NK-92 treated with Interleukin-12 subunit alpha and Interleukin-12 subunit beta, amount 100 ng/mL, for 24 hours (cell line): ENCODE measurements at places on chromosomes 13 and 19.

DNA sequence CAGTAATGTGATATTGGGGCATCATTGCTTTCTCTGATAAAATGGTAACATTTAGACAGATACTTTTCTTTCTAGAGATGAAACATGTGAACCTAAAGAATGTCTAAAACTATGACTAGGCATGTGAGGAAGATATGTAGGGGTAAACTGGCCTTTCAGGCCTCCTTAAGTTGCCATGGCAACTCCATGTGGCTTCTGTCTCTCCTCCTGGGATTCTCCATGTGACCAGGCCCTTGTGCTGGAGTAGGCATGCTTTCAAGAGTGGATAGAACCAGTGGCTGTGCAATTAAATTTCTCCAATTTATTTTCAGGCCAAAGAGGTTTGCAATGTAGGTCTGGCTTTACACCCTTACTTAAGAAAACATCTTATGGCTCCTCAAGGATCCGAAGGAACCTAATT is 130.8 kb downstream of the OLFM4 start:
- no peak for DNase-seq

DNA sequence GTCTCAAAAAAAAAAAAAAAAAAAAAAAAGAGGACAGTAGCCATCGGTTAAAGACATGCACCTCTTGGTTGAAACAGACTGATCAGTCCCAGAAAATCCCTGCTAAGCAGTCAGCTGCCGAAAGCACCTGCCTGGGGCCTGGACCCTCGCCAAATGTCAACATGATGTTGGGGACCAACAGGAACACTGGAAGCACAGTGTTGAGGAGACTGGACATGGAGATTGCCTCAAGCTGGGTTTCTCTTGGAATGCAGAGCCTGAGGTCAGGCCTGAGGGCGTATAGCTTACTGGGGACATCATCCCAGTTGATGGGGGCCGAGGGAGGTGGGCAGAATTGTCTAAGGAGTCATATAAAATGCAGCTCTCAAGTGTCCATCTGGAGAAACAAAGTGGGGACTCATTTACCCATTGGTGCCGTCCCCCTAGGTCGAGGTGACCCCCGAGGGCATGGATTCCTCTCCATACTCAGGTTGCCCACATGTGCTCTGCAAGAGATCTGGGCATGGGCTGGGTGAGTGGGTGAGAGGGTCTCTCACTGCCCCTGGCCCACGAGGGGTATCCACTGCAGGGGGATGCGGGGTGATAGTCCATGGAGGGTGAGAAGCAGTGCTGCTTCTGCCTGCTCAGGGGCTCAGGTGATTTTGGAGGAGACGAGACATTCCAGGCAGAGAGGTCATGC is 164.5 kb downstream of the URI1 start:
- DNase-seq, result no peak

DNA sequence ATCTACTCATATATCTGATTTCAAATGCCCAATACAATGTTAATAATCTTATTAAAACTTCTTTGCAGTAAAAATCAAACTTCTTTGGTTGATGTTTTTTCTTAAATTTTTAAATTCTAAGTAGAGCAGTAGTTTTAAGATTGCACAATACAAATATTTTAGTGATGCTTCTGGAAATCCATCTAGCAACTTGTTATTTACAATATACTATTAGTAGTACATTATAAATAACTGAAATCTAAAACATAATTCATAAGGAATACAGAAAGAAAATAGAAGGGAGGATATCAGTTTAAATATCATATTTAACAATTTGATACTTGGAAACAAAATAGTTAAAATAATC is 569.7 kb downstream of the PCDH9 start:
- no peak for DNase-seq

- DNase-seq, result no peak
These were observed 729.4 kb downstream of the EFNB2 start for GRCh38 chr13:105805892-105806627.

DNA sequence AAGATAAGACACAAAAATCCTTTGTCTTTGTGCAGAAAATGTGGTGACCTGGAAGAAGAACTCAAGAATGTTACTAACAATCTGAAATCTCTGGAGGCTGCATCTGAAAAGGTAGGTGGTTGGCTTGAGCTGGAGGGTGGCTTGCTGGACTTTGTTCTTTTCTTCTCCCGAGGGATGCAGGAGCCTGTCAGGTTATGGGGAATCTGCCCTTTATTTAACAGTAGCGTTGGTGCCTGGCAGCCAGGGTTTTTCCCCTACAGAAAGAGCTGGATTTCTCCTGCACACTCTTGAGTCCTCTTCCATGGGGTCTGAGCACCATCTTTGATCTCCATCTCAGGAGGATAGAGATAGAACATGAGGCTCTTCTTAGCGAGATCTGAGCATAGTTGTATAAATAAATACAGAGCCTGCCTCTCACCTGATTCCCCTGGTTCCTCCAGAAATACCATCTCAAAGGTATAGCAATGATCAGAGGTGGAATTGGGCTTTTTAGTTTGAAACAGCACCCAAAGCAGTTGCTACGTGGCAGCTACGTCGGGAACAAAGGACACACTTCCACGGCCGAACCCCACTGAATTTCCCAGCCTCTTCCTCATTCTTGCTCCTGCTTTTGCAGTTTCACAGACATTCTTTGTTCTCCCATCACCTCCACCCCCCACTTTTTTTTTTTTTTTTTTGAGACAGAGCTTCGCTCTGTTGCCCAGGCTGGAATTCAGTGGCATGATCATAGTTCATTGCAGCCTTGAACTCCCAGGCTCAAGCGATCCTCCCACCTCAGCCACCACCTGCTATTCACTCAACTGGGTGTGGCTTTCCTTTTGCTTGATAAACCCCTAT is 12.9 kb downstream of the TPM4 start:
- no peak for DNase-seq

DNA sequence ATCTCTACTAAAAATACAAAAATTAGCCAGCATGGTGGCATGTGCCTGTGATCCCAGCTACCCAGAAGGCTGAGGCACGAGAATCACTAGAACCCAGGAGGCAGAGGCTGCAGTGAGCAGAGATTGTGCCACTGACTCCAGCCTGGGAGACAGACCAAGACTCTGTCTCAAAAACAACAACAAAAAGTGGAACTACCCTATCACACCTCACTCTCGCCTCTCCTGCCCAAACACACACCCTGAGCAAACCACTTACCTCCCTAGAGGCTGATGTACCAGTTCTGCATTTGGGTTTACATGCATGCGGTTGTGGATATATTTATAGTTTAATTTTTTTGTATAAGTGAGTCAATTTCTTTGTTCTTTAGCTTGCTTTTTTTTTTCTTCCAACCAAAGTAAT is 7.7 kb upstream of the PTOV1 start:
- DNase-seq, result no peak

DNA sequence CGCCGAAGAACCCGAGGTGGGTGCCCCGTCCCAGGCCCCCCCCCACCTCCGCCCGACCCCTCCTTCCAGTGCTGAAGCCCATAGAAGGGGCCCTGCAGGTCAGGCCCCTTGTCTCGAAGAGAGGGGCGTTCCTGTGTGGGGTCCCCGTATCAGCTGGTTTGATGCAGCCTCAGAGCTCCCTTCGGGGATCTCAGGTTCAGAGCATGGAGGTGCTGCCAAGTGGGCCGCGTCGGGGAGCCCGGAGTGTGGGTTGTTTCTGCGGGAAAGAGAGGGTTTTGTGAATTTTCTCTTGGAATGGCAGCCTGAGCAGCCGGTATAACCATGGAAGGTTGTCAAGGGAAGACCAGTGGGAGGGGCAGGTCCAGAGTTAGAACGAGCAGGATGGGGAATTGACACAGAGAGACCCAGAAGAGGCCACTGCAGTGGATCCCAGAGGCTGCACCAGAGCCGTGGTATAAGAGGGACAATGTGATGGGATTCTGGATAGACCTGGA is 384 bp downstream of the TRAPPC2B start:
- DNase-seq, result no peak

GRCh38 chr13:111947026-111947810 is 119.7 kb upstream of the SOX1 start:
- DNase-seq, result no peak

DNA sequence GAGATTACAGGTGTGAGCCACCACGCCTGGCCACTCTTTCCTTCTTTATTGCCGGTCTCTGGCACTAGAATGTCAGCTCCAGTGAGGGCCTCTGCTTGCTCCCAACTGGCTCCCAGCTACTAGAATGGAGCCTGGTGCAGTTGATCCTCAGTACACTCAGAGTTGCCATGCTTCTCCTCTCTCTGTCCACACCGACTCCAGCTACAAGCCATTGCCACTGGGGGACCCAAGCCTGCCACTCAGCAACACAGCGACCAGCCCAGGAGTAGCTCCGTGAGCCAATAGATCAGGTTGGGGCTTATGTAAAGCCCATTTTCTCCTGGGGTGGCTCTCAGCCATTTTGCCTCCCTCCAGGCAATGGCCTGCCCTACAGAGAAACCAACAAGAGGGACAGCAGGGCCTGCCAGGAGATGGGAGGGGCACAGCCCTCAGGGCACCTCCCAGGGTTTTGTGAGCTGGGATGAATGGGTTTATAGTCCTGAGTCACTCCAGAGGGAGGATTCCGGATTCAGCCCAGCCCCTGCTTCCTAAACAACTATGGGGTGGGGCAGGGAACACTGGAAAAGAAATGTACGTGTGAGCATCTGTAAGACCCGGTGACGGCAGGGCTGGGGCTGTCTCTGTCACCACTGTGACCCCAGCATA is 36.5 kb downstream of the OPA3 start:
- DNase-seq, result no peak

DNA sequence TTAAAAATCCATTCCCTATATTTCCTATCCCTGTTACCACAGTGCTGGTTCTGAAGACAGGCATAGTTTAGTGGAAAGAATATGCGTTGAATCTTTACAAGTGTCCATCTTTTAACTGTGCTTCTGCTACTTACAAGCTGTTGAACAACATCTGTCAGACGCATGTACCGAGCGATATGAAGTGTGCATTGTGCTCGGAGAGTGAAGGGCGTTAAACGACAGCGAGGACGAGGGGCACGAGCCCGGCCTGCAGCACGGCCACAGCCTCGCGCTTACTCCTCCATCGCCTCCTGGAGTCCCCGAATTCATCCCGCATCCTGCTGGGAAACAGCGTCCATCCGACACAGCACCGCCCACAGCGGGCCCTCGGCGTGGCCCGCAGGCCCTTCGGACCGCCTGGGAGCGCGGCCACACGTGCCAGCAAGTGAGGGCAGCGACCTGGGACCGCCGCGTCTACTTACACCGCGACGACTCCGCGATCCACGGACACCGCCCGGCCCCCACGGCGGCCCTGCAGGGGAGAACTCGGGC is 514 bp downstream of the PCID2 start:
- no peak for DNase-seq

GRCh38 chr13:78326633-78327032 is 276.7 kb downstream of the POU4F1 start:
- DNase-seq, result no peak

DNA sequence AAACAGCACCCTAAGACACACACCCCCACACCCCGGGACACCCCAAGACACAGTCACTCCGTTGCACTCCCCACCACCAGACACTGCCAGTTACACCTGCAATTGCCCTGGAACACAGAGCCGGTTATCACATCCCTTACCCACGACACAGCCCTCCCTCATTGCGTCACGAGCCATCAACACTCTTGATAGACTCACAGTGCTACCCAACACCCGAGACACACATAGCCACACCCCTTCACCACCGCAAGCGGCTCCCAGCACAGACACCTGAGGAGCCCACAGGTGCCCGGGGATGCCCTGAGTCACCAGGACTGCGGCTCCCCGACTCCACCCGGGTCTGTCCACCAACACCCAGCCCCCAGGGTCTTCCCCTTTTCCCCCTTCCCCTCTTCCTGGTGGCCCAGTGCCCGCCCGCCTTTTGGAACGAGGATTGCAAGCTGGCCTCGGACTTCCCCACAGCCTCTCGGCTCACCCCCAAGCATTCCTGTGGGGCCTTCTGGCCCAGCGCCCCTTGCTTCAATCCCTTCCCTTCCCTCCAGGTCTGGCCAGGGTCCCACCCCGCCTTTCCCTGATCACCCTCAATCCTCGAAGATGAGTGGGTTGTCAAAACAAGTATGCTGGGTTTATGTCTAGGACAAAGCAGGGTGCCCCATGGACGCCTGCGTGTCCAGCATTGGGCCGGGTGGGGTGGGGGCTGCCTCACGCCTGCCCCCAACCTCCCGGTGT is 1.7 kb upstream of the PTGER1 start:
- DNase-seq, result peak; percentile 25

- DNase-seq, result no peak
These were observed 13.4 kb upstream of the KLK4 start for GRCh38 chr19:50924586-50924985.

DNA sequence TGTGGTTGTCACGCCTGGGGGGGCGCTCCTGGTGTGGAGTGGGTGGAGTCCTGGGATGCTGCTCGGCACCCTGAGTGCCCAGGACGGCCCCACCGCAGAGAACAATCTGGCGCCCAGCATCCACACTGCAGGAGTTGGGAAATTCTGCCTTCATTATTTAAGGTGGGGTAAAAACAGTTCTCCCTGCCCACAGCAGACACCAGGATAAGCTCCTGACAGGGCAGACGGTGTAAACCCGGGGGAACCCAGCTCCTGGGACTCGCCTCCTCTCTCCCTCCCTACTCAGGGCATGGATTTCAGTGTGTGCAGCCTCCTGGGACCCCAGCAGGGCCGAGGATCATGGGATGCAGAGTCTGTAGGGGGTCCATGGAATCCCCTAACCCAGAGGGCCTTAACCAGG is 7.7 kb upstream of the WDR18 start:
- DNase-seq, result no peak

GRCh38 chr13:53953183-53953582 is 924.6 kb downstream of the OLFM4 start:
- DNase-seq, result no peak

GRCh38 chr13:110400786-110401533 is 93.9 kb downstream of the COL4A2 start:
- DNase-seq, result no peak

GRCh38 chr19:5083547-5083965 is 114.6 kb downstream of the KDM4B start:
- DNase-seq, result no peak

GRCh38 chr13:109998684-109999533 is 212.5 kb upstream of the IRS2 start:
- no peak for DNase-seq

DNA sequence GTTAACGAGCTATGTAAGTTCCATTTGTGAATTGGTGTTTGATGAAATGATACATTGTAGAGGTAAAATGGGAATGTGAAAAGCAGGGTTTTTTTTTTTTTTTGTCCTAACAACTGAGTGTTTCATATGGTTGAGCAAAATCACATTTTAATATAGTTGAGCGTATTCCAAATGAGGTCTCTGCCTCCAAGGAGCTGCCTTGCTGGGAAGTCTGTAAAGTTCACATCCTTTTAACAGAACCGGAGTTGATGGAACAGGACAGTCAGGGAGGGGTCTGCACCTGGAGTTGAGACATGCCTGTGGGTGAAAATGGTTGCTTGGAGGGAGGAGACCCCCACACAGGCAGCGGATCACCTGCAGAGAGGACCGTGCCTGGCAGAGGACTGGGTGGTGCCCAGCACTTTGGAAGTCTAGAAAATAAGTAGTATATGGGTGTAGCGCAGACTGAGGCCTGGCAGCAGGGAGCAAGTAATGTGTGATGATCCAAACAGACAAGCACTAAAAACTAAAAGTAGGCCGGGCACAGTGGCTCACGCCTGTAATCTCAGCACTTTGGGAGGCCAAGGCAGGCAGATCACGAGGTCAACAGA is 75.2 kb upstream of the UBAC2 start:
- no peak for DNase-seq

- no peak for DNase-seq
These were observed 19.4 kb upstream of the MKNK2 start for GRCh38 chr19:2070436-2070827.
